Stimulated activated naive CD8-positive, alpha-beta T cell treated with anti-CD3 and anti-CD28 coated beads, Interleukin-15, Interleukin-2, amounts not matched to agents 100 U/mL and 50 U/mL, for 24 hours (primary cell): ENCODE measurements at places on chromosomes 4 and X.

- no peak for DNase-seq
These were observed 6.9 kb upstream of the REELD1 start for GRCh38 chr4:146207410-146207809.

GRCh38 chrX:150842198-150842685 is 56.2 kb downstream of the CD99L2 start:
- no peak for DNase-seq

- no peak for DNase-seq
These were observed 356.0 kb downstream of the ADAM29 start for GRCh38 chr4:175273995-175274753.

GRCh38 chrX:13383907-13384306 is 64.1 kb upstream of the ATXN3L start:
- no peak for DNase-seq

GRCh38 chr4:163595580-163595979 is 101.1 kb downstream of the TMA16 start:
- no peak for DNase-seq

- no peak for DNase-seq
These were observed 5.1 kb upstream of the PRMT9 start for GRCh38 chr4:147689067-147689466.

GRCh38 chr4:17155486-17155885 is 257.0 kb upstream of the LDB2 start:
- DNase-seq = no peak

DNA sequence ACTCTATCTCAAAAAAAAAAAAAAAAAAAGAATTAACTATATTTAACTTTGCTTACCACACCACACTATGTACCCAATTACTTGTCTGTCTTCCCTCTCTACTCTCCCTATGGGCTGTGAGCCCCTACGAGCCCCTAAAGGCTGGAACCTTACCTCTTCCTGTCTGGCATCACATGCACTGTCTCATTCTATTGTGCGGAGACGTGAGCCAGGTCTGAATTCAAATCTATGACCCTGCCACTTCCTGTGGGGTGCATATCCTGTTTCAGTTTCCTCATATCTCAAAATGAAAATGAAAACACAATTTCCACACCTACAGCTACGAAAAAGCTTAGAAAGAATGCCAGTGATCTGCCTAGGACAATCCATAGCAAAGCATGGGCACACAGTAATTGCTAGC is 42.9 kb upstream of the HS3ST1 start:
- peak; percentile 30 for DNase-seq

DNA sequence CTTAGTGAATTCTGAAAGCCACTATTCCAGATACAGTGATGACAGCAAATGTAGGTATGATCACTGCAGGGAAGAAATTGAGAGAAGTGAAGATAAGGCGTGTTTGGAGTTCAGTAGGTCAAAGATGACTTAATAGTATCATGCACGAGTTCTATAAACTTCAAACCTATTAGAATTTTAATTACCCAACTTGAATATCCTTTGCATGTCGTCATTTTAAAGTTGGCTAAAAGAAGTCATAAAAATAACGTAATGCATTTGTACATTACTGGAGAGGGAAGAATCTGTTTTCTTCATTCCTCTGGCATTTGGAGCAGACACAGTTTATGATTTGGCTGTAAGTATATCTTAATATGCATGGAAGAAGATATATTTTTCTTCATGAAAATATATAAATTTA is 68.6 kb upstream of the MXRA5 start:
- no peak for DNase-seq
